ENCODE measurements at places on chromosomes 7 and 10. TPM values are rescaled to one million over a fixed set of nuclear protein-coding genes. Genes with fewer than 3 reads are reported as not detected.

- DNase-seq = no peak
Measured at GRCh38 chr10:110782616-110783015, 89.1 kb upstream of the PDCD4 start.

DNA sequence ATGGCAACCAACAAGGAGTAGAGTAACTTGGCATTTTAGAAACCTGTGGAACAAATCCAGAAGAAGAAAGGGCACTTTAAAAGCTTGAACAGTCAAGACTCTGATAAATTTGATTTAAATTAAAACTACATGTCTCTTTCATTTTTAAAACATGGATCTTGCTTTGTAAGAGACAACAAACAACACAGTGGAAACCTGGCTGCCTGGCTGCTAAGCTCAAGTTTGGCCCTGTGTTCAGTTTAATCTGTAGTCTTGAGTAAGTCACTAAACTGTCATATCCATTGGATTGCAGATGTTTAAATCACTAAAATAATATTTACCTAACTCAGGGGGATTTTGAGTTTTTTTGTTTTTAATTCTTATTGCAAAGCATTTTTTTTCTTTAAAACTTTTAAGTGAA is 374.9 kb upstream of the SEMA3D start:
- no peak for DNase-seq

DNA sequence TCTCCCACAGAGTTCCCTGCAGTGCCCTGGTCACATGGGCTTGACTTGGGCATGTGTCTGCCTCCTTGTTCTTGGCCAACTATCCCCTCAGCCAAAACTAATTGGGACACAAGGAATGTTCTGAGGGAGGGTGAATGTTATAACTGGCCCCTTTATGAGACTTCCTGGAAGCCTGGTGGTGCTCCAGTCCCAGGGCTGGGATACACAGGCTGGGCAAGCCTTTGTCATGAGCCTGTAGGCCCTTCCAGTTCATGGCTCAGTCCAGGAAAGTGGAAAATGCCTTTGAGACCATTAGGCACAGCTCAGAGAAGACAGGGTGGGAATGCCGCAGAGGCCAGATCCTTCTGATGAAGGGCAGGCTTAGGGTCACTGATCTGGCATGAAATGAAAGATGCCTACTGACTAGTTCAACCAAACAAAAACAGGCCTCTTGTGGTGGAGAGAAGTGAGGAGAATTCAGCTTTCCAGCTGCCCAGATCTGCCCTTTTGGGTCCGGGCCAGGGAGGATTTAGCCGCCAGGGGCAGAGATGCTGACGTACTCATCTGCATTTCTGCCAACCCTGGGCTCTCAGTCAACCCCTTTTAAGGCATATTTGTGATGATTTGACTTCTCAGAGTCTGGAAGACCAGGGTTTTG is 961.5 kb downstream of the KCNMA1 start:
- no peak for DNase-seq

DNA sequence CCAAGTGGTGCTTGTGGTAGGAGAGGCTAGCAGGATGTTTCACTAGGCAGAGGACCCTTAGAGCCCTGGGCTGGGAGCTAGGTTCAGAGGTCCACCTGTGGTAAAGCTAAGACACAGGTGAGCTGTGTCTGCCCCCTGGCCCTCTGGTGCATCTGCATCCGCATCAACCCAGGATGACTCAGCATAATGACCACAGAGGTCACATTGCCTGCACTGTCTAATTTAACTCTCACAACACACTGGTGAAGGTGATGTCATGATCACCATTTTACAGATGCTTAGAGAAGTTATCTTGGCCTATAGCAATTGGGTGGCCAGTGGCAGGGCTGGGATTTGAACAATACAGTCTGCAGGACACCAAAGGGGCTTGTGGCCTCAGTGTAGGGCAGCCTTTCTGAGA is 33.1 kb downstream of the HABP2 start:
- no peak for DNase-seq

- DNase-seq = no peak
Measured at GRCh38 chr10:32938554-32939061, 19.4 kb downstream of the ITGB1 start.

The TMEM26 gene
- total RNA-seq = not detected

The HOXA7 gene
- not detected for total RNA-seq

DNA sequence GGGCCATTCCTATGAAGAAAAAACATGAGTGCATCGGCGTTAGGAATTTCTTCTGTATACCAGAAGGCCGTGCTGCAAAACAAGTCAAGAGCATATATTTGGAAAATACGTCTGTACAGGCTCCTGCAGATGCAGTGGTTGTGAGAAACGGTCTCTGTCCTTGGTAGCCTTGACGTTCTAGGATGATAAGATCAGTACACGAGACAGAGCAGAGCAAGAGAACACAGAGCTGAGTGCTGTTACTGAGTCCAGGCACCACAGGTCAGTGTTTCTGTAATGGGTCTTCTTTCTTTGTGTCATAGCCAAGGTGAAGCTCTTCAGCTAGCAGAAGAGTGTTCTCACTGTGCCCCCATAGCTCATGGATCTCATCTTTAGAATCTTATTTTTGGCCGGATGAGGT is 62.8 kb downstream of the WDR37 start:
- DNase-seq = no peak

GRCh38 chr10:74380795-74381194 is 229.8 kb downstream of the ADK start:
- no peak for DNase-seq
